CD4-positive, alpha-beta memory T cell (primary cell): ENCODE measurements at places on chromosomes 2 and 18. TPM values are rescaled to one million over a fixed set of nuclear protein-coding genes. Genes with fewer than 3 reads are reported as not detected.

Gene RAB6C
- not detected for total RNA-seq

DNA sequence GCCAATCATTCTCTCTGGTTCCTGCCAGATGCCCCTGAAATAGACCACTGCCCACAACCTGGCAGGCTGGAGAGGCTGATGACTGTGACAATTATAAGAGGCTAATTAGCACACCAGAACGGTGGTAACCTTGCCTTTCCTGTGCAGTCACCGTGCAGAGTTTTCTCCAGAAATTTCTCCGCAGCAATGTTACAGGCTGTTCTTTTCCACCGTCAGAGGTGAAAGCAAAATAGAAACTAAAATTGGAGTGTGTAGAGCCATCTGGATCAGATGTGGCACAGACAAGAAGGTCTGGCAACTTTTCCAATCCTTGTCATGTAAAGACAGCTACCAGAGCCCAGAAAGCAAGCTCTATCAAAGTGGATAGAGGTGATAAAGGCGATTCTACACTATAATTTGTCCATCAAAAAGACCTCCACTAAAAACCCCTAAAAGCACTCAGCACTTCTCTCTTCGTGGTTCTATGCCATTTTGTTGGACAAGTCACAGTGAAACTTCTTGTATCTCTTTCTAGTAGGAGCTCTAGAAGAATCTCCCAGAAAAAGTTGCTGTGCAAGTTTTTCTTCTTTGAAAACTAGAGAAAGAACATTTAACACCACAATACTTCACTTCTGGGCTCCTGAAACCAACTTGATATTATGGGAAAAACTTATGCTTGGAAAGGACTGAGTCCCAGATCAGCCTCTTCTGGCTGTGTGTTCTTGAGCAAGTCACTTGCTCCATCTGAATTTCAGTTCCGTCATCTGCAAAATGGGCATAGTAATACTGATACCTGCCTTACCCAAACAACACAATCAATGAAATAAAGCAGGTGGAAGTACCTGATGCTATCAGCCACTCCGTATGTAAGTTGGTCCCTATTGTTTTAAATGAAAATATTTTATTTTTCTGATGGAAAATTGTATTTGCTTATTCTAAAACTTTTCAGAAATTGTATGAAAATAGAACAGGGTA, 295.6 kb upstream of the DLGAP1 start:
- no peak for DNase-seq

DNA sequence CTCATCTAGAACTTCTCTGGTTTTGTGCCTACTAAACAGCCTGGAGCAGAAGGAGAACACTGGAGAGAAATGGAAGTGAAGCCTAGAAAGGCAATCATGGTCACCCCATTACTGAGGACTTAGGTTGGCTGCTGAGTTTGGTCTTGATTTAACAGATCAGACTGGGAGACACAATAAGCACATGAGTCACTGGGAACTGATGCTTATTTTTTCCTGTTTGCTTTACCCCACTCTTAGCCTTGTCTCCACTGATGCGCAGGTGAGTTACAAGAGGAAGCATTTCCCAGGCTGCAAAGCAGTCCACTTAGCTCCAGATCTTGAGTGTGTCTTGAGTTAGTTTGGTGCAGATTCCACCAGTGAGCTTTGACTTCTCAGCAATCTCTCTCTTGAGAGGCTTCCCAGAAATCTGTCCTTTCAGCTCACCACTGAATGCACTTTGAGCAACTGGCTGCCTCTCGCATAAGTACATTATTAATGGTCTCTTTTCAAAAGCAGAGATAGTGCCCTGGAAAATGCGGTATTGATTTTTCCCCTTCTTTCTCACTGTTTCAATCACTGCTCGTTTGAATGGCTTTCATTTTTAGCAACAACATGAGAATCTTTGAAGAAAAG, 390.2 kb upstream of the SETBP1 start:
- no peak for DNase-seq

- DNase-seq = no peak
Observed at GRCh38 chr2:189613650-189614420, 33.2 kb upstream of the SLC40A1 start.

DNA sequence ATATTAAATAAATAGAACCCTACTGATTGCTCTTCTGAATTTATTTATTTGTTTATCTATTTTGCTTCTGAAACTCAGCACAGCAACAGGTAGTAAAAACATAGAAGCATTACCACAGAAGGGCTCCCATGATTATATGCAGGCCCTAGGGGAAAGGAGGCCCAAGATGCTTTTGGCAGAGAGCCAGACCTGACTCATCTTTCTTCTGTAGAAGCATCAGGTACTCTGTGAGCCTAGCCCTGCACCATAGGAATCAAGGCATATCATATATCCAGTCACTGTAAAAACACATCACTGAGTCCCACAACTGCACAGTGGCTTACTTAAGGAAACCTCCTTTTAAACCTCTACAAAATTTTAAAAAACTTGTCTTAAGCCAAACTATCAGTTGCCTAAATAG, 1.8 kb downstream of the SCN9A start:
- no peak for DNase-seq

Gene DSG2
- total RNA-seq = not detected
